ENCODE measurements at places on chromosomes 7 and 10.

DNA sequence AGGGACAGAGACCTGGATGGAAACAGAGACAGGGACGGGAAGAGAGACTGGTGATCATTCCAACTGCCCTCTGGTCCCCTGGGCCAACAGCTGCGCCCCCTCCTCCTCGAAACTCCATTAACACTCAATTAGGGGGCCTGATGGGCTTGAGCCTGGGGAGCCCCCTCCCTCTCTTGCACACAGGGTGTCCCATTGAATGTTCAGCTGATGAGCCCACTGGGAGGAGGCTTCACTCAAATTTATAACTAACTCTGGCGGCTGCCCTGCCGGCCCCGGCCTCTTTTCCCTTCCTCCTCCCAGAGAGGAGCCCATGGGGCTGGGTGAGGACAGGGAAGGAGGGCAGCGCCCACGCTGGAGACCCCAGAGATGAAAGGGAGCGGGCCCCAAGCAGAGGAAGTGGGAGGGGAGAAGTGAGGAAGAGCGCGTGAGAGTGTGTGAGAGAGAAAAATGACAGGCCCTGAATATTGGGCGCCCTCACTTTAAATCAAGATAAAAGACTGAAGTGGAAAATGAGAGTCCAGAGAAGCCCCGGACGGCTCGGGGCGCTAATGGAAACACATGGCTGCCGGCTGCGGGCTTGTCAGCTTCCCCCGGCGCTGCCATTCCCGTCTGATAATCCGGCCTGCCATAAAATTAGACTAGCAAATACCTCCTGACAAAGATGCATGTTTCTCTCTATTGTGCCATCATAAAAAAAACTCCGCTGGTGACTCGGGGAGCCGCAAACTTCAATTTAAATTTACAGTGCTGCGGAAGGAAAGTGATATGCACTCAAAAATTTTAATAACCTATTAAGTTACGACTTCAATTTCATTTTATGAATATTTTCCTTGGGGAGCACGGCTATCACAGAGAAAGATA, 58.0 kb upstream of the PAX2 start:
- DNase-seq, result no peak

- no peak for DNase-seq
These were observed 112.5 kb downstream of the WNT2 start for GRCh38 chr7:117210397-117210796.

DNA sequence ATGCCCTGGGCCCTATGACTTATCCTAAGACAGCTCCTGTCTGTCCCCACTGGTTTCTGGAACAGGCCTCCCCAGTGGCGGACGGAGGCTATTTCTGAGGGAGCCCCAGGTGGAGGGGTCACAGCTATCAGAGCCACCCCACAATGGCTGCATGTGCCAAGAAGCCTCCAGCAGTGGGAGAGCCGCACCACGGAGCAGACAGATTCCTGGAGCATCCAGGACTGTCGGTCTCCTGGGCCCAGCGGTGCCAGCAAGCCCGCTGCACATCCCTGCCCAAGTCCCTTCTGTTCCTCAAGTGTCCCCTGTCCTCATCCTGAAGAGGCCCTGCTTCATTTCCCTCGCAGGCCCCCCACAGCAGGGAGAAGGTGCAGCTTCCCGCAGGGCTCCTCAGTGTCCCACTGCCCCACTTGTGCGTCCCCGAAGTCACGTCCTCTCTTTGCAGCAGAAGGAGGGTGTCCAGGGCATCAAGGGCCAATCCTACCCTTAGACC, 193.0 kb upstream of the SHH start:
- DNase-seq, result no peak

DNA sequence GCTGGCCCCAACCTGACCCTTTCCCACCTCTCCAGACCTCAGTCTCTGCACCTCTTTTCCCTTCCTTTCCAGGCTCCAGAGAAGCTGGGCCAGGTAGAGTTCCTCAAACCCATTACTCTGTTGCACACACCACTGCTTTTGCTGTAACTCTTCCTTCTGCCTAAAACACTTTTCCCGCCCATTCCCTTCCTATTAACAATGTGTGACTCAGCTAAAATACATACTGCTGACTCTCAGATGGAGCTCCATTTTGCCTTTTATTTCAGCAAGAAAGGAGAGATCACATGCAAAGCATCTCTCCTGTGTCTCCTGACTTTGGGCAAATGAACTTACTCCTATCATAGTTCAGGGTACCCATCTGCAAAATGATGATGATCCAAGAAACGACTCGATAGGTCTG, 201.0 kb downstream of the CALN1 start:
- DNase-seq, result peak; percentile 15

- no peak for DNase-seq
These were observed 14.1 kb downstream of the NPFFR1 start for GRCh38 chr10:70269741-70270140.

DNA sequence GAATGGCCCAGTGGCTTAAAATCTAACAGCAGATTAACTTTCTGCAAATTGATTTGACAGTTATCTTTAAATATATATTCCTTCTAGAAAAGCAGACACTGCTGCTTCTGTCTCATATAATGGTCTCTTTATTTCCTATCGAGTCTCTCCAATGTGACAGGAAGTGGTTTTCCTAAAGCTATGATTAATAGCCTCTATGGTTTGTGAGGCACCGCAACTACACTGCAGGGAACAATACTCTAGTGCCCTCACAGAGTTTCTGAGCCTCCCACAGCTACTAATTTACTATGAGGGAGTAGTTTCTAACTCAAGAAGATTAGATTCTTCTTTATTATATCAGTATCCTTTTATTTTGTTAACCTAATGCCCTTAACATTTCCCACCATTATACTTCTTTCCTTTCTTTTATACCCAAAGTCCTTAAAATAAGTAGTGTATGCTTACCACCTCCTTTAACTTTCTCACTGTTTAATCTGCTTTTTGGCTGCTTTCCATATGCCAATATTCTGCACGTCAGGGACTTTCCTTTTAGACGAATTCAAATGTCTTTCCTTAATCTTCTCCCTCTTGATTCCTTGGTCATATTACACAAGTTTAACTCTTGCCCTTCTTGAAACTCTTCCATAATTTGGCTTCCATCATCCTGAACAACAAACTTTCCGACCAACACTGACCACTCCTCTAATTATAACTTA, 23.8 kb upstream of the AHR start:
- peak; percentile 91 for DNase-seq

- no peak for DNase-seq
These were observed 56.5 kb upstream of the AGMO start for GRCh38 chr7:15618275-15618674.

- DNase-seq, result no peak
These were observed 64.3 kb upstream of the ANTXRL start for GRCh38 chr10:46222364-46222935.

- no peak for DNase-seq
These were observed 1.3 kb downstream of the PNLIPRP2 start for GRCh38 chr10:116621934-116622655.

- DNase-seq, result no peak
These were observed 6.8 kb downstream of the TBATA start for GRCh38 chr10:70778267-70778924.

- DNase-seq, result no peak
These were observed 4.4 kb downstream of the MYO3A start for GRCh38 chr10:25938405-25938804.

DNA sequence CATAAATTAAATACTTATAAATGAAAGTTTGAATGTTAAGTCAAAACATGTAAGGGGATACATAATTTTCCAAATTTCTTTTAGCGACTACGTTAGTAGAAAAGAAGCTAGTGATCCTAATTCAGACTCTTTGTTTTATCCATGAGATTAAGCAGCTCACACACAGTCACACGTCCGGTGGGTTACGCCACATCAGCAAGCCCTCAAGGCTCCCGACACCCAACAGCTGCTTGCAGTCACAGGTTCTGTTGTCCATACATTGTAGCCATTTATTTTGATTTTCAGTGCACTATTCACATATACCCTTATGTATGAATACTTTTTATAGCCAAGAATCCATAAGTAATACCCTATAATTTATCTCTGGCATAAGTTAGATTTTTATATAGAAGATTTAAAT, 39.5 kb downstream of the XRCC2 start:
- no peak for DNase-seq

DNA sequence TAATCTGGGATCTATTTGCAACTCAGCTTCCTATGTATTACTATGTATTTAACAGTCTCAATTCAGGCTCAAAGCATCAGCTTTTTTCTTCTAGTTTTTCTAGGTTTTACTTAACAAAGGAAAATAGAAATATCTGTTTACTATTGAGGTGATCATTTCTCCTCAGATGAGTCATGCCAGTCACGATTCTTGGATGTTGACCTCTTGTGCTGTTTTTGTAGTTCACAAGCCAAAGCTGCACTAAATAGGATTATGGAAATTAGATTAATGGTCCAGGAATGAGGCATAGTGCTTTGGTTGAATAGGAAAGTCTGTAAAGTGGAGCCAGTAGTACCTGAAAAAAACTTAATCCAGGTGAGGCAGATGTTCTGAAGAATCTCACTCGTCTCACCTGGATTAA, 198.3 kb upstream of the KAT6B start:
- no peak for DNase-seq

DNA sequence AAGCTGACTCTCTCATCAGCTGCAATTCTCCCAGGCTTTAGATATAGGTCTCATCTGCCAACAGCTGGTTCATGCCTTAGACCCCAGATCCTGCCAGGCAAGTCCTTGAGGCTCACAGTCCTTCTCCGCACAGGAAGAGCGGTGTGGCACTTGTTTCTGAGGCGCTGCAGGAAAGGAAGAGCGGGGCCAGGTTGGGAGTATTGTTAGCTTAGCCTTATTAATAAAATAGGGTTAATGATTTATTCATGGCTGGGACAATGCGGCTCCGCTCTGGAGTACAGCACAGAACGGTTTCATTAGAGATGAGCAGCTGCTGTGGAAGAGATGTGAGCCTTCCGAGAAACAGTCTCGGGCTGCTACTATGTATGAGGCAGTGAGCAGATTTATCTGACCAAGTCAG, 78.1 kb downstream of the FZD1 start:
- no peak for DNase-seq

- DNase-seq, result no peak
These were observed 45.5 kb downstream of the ABCC2 start for GRCh38 chr10:99827936-99828335.

GRCh38 chr10:102595293-102595692, 49.0 kb upstream of the TRIM8 start:
- DNase-seq, result no peak

GRCh38 chr7:110373416-110373815, 717.5 kb upstream of the LRRN3 start:
- no peak for DNase-seq

DNA sequence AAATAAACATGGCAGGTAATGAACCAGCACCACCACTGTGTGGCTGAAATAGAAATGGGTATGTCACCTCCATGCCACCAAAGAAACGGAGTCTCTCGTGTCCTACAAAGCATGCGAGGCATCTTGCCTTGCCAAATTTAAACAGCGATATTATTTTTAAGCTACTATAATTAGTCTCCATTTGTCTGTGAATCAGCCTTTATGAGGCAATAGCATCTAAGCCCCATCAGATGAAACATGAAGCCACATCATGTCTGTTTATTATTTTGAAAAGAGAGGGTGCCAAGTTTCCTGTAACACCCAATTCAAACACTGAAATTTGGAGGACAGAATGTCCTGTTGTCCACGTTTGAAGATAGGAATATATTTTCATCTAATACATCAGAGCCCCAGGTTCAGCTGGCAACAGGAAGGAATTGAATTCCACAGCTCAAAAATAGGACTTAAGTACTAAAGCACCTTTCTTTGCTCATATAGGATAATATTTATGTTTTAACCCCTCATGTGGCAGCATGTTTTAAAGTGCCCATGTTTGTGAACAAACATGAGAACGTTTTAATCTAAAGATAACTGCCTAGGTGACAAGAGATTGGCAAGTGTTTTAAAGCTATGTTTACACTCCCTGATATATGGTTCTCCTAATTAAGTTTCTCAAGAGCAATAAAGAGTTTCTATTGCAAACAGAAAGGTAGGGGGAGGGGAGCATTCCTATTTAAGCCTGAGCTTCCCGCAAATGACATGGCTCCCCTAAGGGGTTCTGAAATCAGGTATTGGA, 86.8 kb downstream of the SORBS1 start:
- no peak for DNase-seq

DNA sequence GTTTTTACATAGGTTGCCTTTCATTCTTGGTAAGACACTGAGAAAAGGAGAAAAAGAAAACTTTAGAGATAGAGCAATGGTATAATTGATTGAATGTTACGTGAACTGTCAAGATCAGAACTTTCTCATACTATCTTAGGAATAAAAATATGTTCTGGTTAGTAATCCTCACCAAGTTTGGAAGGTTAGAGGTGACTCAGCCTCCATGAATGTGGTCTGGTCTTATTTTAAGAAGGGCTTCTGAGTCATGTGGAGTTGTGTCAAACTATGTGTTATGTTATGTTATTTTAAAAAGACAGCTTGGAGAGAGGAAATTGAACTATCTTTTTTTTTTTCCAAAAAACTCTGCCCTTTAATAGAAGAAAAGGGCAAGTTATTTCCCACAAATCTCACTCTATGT, 458.6 kb upstream of the KLF6 start:
- DNase-seq, result peak; percentile 96

DNA sequence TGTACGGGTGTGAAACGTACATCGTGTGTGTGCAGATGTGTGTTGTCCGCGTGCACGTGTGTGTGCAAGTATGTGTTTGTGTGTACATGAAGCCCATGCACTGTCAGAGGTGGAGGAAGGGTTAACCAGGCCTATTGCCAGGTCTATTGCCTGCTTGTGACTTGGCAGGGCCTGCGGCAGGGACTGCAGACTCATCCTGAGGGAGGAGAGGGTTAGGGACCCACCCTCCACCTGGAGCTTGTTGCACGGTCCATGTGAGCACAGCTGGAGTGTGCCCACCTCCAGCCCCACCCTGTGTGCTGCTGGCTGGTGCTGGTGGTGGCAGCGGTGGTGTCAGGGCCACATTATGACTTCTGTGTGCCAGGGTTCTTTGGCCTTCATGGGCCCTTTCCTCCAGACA, 7.1 kb upstream of the AQP1 start:
- DNase-seq, result no peak

DNA sequence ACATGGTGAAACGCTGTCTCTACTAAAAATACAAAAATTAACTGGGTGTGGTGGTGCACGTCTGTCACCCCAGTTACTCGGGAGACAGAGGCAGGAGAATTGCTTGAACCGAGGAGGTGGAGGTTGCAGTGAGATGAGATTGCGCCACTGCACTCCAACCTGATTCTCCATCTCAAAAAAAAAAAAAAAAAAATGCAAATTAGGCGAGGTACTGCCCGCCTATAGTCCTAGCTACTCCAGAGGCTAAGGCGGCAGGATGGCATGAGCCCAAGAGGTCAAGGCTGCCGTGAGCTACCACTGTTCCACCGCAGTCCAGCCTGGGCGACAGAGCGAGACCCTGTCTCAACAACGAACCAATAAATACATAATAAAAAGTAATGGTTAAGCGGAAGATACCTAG, 1.1 kb upstream of the EIF4H start:
- DNase-seq, result no peak

Data from HT1080 (cell line).